Activated T-helper 1 cell treated with anti-CD3 and anti-CD28 coated beads, Interleukin-12 subunit alpha, Interleukin-12 subunit beta, Interleukin-2, Interleukin-4 antibody, amounts not matched to agents 30 ng/mL and 10 ng/mL and 1 ng/mL, durations not matched to agents 14 hours and 24 hours and 36 hours (primary cell): ENCODE measurements at places on chromosomes 6 and 20.

DNA sequence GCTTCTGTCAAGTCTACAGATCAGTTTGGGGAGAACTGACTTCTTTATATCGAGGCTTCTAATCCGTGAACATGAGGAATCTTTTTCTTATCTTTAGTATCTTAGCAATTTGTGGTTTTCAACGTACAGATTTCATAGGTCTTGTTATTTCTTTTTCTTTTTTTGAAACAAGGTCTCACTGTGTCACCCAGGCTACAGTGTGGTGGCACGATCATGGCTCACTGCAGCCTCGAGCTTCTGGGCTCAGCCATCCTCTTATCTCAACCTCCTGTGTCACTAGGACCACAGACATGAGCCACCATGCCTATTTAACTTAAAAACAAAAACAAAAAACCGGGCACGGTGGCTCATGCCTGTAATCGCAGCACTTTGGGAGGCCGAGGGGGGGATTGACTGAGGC is 29.3 kb downstream of the DNAJC5 start:
- no peaks in the 10 kb centered on the region for H3K27me3 ChIP-seq
- H3K4me1 ChIP-seq, result peaks cover 7% of the 10 kb centered on the region
- H3K36me3 ChIP-seq, result peaks cover 10% of the 10 kb centered on the region
- H3K4me3 ChIP-seq, result no peak overlapping the region
- no peak overlapping the region for H3K27ac ChIP-seq

GRCh38 chr6:9699888-9700287 is 715.0 kb downstream of the TFAP2A start:
- no peaks in the 10 kb centered on the region for H3K4me1 ChIP-seq
- DNase-seq, result no peak
- H3K36me3 ChIP-seq, result no peaks in the 10 kb centered on the region
- no peak overlapping the region for H3K4me3 ChIP-seq
- H3K27ac ChIP-seq, result no peak overlapping the region

DNA sequence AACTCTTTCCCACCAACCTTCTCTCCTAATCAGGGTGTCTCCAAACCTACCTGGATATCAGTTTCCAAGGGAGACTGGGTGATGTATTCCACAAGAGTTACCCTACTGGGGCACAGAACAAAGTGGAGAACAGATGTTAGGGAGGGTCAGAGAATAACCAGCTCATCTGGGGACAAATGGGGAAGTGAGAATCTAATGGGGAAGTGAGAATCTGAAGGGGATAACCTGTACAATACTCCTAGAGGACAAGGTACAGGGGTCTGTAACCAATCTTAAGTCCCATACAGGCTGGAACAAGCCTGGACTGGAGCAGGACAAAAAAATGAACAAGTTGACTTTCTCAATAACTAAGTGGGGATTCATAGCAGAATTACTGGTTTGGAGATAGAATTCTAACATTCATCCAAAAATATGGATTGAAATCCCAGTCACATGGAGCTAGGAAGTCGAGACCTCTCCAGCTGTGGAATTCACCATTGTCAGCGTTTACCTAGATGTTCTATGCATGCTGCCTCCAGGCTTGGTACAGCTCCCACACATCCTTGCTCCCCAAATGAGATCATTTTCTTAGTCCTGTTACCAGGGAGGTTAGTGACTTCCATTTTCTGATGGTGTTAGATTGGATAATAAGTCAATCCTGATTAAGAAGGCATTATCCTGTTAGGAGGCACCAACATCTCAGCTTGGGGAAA is 214.8 kb upstream of the MOCS1 start:
- DNase-seq, result no peak
- H3K27me3 ChIP-seq, result no peaks in the 10 kb centered on the region
- H3K4me3 ChIP-seq, result no peak overlapping the region
- H3K4me1 ChIP-seq, result no peaks in the 10 kb centered on the region
- H3K36me3 ChIP-seq, result no peaks in the 10 kb centered on the region
- H3K27ac ChIP-seq, result no peak overlapping the region

GRCh38 chr20:57660922-57661745 is 40.9 kb upstream of the ZBP1 start:
- no peaks in the 10 kb centered on the region for H3K27me3 ChIP-seq
- H3K36me3 ChIP-seq, result no peaks in the 10 kb centered on the region
- no peak overlapping the region for H3K27ac ChIP-seq
- H3K4me3 ChIP-seq, result no peak overlapping the region
- no peak for DNase-seq
- H3K4me1 ChIP-seq, result peaks cover 8% of the 10 kb centered on the region

GRCh38 chr6:14735956-14736486 is 509.8 kb upstream of the JARID2 start:
- DNase-seq, result no peak
- peak overlapping the region; percentile 94 for H3K27ac ChIP-seq
- no peaks in the 10 kb centered on the region for H3K27me3 ChIP-seq
- H3K4me3 ChIP-seq, result no peak overlapping the region

- no peaks in the 10 kb centered on the region for H3K36me3 ChIP-seq
- peaks cover 3% of the 10 kb centered on the region for H3K27me3 ChIP-seq
- peaks cover 21% of the 10 kb centered on the region for H3K4me1 ChIP-seq
Observed at GRCh38 chr20:50372770-50373088, 137.5 kb upstream of the PTPN1 start.

DNA sequence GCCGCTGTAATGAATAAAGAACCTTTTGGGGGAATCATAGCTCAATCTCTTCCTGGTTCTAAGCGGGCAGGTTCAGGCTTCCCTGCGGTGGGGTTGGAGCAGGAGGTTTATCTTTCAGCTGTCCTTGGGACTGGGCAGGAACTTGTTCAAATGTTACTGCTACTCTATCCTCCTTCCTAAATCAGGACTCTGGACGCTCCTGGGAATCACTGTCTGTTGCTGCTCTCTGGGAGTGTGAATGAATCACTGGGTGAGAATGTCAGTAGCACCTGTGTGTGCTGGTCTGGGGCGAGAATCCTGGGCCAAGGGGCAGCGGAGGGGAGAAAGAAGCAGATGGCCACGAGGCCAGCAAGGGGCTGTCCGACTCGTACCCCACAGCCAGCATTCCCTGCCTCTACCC is 65.4 kb upstream of the ZNFX1 start:
- no peaks in the 10 kb centered on the region for H3K4me1 ChIP-seq
- no peak for DNase-seq
- H3K4me3 ChIP-seq, result no peak overlapping the region

- no peak overlapping the region for H3K27ac ChIP-seq
- H3K4me3 ChIP-seq, result no peak overlapping the region
- DNase-seq, result no peak
- H3K4me1 ChIP-seq, result peaks cover 5% of the 10 kb centered on the region
- H3K27me3 ChIP-seq, result no peaks in the 10 kb centered on the region
Observed at GRCh38 chr20:44723391-44723790, 8.2 kb downstream of the CCN5 start.

- H3K27ac ChIP-seq, result no peak overlapping the region
- H3K36me3 ChIP-seq, result no peaks in the 10 kb centered on the region
- no peak overlapping the region for H3K4me3 ChIP-seq
- no peaks in the 10 kb centered on the region for H3K4me1 ChIP-seq
Observed at GRCh38 chr6:140833408-140833807, 1299.3 kb upstream of the GJE1 start.

- H3K27ac ChIP-seq, result no peak overlapping the region
- DNase-seq, result no peak
- no peaks in the 10 kb centered on the region for H3K4me1 ChIP-seq
- no peaks in the 10 kb centered on the region for H3K36me3 ChIP-seq
Observed at GRCh38 chr20:38706509-38706908, 17.8 kb upstream of the SLC32A1 start.

GRCh38 chr6:134714679-134715078 is 235.2 kb downstream of the ALDH8A1 start:
- no peak for DNase-seq
- H3K4me1 ChIP-seq, result no peaks in the 10 kb centered on the region
- H3K27ac ChIP-seq, result no peak overlapping the region
- peaks cover 9% of the 10 kb centered on the region for H3K27me3 ChIP-seq
- H3K4me3 ChIP-seq, result no peak overlapping the region

- peaks cover 28% of the 10 kb centered on the region for H3K36me3 ChIP-seq
- no peak for DNase-seq
- peak within 1 kb of the TSS; percentile 72 for H3K27ac ChIP-seq
- H3K27me3 ChIP-seq, result no peaks in the 10 kb centered on the region
Observed at GRCh38 chr6:130222775-130223174, at the start of gene SAMD3. SAMD3 (minus strand) TSS chr6:130222951; CDS start chr6:130215273, 7,678 bp downstream.

DNA sequence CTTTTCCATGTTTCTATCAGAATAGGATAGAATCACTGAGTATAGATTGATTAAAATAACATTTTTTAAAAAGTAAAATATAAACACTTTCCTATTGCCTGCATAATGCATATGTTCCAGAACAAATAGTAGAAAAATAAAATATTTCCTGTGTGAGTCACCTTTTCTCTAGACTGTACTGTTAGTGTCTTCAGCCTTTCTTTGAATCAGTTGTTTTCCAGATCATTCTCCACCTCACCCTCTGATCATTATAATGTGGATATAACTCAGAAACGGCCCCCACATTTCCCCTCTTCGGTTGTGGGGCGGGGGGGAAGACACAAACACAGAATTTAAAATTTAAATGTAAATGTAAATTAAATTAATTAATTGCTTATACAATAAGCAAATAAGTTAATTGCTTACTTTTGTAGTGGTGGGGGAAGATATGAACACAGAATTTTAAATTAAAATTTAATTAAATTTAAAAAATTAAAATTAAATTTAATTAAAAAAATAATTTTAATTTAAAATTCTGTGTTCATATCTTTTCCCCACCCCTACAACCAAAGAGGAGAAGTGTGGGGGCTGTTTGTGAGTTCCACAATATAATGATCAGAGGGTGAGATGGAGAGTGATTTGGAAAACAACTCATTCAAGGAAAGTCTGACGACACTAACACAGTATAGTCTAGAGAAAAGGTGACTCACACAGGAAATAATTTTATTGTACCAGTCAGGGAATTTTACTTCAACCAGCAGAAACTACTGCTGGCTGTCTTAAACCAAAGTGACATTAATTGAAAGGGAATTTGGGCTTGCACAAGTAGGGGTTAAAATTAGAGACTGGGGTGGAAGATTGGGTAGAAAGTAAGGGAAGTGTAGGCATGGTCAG is 37.1 kb upstream of the PROKR2 start:
- H3K4me3 ChIP-seq, result no peak overlapping the region
- no peak for DNase-seq
- peaks cover 5% of the 10 kb centered on the region for H3K4me1 ChIP-seq
- peak overlapping the region; percentile 65 for H3K27ac ChIP-seq
- no peaks in the 10 kb centered on the region for H3K36me3 ChIP-seq

DNA sequence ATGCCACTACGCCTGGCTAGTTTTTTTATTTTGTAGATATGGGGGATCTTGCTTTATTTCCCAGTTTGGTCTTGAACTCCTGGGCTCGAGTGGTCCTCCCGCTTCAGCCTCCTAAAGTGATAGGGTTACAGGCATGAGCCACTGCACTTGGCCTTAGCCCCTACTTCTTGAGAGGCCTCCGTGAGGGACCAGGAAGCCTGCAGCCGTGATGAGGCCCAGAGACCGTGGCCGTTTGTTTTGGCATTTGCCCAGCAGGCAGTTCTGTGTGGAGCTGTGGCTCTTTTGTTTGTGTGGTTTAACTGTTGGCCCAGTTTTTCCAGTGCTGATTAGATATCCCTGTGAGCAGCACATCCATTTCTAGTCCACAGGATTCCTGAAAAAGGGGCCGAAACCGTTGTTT is 39.8 kb downstream of the SRSF3 start:
- DNase-seq, result no peak
- H3K4me3 ChIP-seq, result no peak overlapping the region
- H3K4me1 ChIP-seq, result peaks cover 10% of the 10 kb centered on the region
- H3K27ac ChIP-seq, result no peak overlapping the region
- no peaks in the 10 kb centered on the region for H3K27me3 ChIP-seq

GRCh38 chr20:31833130-31833930 is 12.1 kb downstream of the FOXS1 start:
- no peak overlapping the region for H3K4me3 ChIP-seq
- H3K36me3 ChIP-seq, result no peaks in the 10 kb centered on the region
- H3K27ac ChIP-seq, result no peak overlapping the region
- no peaks in the 10 kb centered on the region for H3K27me3 ChIP-seq

- H3K27me3 ChIP-seq, result peaks cover 2% of the 10 kb centered on the region
- H3K27ac ChIP-seq, result no peak overlapping the region
- no peak for DNase-seq
- H3K4me1 ChIP-seq, result no peaks in the 10 kb centered on the region
Observed at GRCh38 chr20:9903048-9903655, 64.3 kb upstream of the PAK5 start.

DNA sequence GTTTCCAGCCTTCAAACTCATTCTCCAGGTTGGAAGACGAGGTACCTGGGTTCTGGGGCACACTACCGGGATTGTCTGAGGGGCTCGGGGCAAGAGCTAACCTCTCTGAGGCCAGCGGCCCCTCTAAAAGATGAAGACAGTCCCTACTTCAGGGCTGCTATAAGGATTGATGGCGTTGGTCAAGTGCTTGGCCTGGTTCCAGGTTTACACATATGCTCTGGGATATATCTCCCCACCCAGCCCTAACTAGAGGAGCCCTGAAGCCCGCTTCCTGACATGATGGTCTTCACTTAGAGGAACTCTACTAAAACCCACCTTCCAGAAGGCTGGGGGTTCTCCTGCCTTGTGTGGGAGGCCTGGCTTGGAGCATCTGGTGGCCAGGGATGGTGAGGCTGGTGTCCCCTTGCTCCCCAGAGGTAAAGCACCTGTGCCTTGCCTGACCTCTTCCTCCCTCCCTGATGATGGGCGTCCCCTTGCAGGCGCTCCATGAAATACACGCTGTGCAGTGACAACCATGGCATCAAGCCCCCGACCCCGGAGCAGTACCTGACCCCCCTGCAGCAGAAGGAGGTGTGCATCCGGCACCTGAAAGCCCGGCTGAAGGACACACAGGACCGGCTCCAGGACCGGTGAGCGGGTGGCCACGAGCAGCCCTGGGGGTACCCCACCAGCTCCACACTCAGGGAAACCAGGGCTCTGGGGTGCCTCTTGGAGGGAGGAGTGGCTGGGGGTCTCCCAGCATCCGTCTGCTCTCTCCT is 28.7 kb downstream of the SDCBP2 start:
- H3K27me3 ChIP-seq, result no peaks in the 10 kb centered on the region
- H3K4me3 ChIP-seq, result peak overlapping the region; percentile 67
- peaks cover 27% of the 10 kb centered on the region for H3K4me1 ChIP-seq
- H3K27ac ChIP-seq, result no peak overlapping the region

DNA sequence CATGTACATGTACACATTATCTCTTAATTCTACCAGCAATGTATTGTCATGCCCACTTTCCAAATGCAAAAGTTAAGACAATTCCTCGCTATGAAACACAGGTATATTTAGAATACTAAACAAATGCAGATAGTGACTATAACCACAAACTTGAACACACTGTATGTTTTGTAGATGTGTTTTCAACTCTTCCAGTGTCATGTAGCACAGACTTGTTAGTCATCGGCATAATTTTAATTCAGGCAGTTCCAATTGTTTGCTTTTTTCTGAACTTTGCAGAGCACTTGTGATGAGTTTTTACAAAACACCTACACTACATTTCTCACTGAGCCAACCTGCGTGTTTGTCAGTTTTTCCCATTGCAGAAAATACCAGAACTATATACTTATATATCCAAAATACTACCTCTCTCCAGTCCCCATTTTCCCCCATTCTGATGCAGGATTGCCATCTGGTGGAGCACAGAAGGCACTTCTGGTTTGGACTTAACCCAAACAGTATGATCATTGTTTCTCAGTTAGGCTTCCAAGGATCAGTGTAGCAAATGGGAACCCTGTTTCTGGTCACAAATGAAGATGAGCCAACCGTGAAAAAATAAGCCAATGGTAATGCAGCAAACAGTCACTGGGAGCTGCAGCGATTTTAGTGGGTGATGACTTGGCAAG is 143.4 kb downstream of the ADGRB3 start:
- no peak for DNase-seq
- no peaks in the 10 kb centered on the region for H3K36me3 ChIP-seq
- H3K27me3 ChIP-seq, result no peaks in the 10 kb centered on the region
- H3K4me3 ChIP-seq, result no peak overlapping the region
- H3K27ac ChIP-seq, result no peak overlapping the region
- no peaks in the 10 kb centered on the region for H3K4me1 ChIP-seq

- peaks cover 45% of the 10 kb centered on the region for H3K36me3 ChIP-seq
- no peak overlapping the region for H3K27ac ChIP-seq
- peaks cover 39% of the 10 kb centered on the region for H3K4me1 ChIP-seq
- H3K4me3 ChIP-seq, result peak overlapping the region; percentile 28
- DNase-seq, result no peak
Observed at GRCh38 chr20:20505554-20505953, 137.7 kb downstream of the INSM1 start.
